ENCODE measurements at places on chromosomes 1 and 21.

- DNase-seq = no peak
Measured at GRCh38 chr1:232558954-232559353, 71.0 kb downstream of the SIPA1L2 start.

- no peak for DNase-seq
Measured at GRCh38 chr1:1128454-1129139, 12.7 kb upstream of the C1orf159 start.

- DNase-seq = no peak
Measured at GRCh38 chr21:37297364-37297763, 30.2 kb upstream of the VPS26C start.

DNA sequence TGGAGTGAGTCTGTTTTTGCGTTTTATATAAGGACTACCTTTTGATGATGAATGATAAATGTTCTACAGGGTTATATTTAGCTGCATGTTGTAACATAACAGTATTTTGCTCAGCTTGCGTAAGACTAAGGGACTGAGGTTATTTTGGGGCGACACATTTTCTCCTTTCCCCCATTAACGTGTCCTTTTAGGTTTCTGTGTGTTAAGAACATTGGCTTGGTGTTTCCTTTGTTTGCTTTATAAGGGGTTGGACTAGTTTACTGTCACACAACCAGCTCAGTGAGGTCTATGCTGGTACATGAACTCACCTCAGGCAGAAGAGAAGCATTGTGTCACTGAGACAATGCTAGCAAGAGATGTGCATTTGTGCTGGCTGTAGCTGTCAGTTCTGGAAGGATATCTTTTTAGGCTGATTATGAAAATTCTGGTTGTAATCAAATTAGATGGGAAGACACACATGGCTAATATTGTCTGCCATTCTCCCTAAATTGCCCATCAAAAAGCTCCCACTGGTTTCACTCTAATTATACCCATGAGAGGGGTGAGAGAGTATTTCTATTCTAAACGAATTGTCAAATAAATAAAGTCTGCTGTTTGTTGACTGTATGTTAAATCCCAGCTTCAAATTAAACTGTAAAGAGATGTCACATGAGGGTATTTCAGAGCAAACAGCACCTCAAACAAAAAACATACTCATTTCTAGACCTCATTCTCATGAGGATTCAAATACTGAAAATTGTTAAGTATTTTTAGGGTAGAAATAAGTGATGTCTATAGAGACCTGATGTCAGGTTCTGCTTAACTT is 62.6 kb downstream of the CDC14A start:
- DNase-seq = no peak

- no peak for DNase-seq
Measured at GRCh38 chr21:24450119-24450518, 1157.2 kb downstream of the MRPL39 start.

GRCh38 chr1:70966018-70966638 is 81.5 kb downstream of the PTGER3 start:
- DNase-seq = no peak

GRCh38 chr1:210730023-210730422 is 401.3 kb downstream of the HHAT start:
- DNase-seq = no peak

GRCh38 chr1:102032534-102032933 is 35.8 kb upstream of the OLFM3 start:
- no peak for DNase-seq
